ENCODE measurements at places on chromosomes 11 and 22.

DNA sequence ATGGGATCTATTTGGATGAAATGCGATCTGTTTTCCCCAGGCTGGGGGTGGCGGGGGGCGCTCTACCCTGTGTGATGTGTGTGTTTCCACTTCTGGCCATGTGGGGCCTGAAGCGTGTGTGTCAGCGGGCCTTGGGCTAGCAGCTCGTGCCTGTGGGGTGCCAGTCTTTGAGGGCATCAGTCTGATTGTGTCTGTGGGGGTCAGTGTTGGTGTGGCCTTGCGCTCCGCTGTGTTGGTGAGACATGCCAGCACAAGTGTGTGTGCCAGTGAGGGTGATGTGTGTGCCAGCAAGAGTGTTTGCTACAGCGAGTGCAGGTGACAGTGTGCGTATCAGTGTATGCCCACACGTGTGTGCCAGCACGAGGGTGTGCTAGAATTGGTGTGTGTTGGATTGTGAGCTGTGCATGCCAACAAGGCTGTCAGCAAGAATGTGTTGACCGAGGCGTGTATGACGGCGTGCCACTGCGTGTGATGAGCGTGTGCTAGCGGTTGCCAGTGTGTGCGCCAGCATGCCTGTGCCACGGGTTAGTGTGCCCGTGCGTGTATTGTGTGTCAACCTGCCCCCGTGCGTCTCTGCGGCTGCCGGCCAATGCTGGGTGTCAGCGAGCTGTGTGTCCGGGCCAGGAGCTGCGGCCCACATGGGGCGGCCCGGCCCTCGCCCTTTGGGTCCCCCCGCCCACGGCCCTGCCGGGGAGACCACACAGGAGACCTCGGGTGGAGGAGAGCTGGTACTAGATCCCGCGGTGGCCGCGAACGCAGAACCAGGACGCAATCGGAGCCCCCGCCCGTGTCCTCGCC, 519 bp downstream of the ARRB1 start:
- DNase-seq = no peak

- no peak for DNase-seq
Observed at GRCh38 chr11:75193711-75194110, 42.8 kb downstream of the SLCO2B1 start.

DNA sequence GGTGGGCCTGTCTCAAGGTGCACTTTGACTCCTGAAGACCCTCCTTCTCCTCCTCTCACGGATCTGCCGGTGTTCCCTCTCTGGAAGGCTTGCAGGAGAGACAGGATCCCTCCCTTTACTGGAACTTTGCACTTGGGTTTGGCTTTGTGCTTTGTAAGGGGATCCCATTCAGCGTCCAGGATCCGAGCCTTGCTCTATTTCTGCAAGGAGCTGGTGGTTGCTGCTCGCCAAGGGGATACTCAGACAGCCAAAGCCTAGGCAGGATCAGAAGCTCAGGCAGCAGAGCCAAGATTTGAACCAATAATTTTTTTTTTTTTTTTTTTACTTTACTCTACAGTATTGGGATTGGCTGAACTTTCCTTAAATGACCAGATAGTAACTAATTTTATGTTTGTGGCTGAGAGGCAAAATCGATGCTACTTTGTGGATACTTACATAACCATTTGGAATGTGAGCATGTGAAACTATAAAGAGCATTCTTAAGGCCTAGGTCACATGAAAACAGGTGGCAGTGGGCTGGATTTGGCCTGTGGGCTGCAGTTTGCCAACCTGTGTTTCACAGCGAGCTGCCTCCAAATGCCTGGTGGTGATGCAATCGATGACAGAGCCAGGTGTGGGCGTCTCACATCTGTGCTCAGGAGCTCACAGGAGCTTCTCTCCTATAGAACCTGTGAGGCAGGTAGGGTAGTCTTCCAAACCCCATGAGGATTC, 25.2 kb downstream of the BCR start:
- no peak for DNase-seq

DNA sequence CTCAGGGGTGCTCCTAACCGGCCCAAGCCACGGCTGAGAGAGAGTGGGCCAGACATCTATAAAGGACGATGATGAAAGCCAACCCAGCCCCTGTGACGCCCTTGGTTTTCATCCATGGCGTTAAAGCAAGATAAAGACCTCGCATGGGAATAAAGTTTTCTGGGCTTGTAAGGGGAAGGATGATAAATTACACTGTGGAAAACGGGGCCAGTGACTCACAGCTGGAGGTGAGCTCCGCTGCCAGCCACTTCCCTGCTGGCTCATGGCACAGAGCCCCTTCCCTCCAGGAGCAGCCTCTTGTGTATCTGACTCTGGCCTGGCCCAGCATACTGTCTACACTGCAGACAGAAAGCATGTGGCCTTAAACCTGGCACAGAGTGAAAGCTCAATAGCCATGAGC, 503.2 kb upstream of the B3GAT1 start:
- DNase-seq = no peak

- DNase-seq = peak; percentile 24
Observed at GRCh38 chr11:3006505-3007260, 14.6 kb upstream of the NAP1L4 start.

DNA sequence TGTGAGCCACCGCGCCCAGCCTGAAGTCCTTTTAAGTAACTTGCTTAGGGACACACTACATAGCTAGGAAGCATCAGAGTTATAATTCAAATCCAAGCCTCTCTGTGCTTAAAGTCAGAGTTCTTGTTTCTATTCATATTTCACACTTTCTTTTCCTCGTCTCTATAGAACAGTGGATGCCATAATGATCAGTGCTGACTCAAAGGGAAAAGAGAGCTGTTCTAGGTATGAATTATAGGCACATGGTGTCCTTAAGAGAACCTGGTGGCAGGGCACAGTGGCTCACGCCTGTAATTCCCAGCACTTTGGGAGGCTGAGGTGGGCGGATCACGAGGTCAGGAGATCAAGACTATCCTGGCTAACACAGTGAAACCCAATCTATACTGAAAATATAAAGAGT, 400.2 kb upstream of the DDI1 start:
- no peak for DNase-seq

- DNase-seq = no peak
Observed at GRCh38 chr11:114162719-114163123, 103.2 kb downstream of the ZBTB16 start.

DNA sequence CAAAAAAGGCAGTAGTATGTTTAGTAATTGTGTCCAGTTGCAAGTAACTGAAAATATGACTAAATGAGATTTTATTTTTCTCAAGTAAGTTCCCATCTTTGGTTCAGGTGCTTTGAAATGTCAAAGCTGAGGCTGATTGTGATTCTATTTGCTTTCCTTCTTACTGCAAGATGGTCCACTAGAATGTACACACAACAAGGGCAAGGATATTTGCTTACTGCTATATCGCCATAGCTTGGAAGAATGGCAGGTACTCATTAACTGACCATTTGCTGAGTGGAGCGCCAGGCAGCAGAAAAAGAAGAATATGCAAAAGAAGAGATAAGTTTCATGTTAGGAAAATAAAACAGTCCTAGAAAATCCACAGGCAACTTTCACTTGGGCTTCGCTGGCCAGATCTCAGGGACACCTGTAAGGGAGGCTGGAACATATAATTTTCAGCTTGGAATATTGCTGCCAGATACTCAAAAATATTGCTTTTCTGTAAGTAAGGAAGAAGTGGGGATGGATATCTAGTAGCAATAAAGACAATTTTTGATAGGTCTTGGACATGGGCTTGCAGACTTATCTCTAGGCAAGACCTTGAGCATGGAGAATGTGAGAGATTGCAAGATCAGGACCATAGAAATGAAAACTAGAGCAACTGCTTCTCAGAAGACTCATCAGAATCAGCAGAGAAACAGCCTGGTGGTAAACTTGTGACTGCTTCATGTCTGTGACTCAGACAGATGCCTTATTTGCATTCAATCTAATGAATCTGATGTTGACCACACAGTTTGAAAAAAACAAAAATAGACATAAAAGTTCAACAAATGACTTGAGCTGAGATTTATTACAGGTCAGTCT, 44.8 kb upstream of the OR9Q1 start:
- DNase-seq = no peak

DNA sequence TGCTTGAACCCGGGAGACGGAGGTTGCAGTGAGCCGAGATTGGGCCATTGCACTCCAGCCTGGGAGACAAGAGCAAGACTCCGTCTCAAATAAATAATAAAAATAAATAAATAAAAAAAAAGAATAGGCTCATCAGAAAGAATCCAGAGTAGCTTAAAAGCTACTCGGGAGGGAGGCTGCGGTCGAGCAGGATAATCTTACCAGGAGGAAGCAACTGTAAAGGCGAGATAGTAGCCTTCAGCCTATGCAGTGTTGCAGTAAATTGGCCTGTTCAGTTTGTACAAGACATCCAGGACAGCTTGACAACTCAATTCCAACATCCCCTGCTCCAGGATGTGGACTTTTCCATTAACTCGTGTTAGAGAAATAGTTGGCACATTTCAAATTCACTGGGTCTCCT, 1164.7 kb downstream of the LRRC4C start:
- no peak for DNase-seq

DNA sequence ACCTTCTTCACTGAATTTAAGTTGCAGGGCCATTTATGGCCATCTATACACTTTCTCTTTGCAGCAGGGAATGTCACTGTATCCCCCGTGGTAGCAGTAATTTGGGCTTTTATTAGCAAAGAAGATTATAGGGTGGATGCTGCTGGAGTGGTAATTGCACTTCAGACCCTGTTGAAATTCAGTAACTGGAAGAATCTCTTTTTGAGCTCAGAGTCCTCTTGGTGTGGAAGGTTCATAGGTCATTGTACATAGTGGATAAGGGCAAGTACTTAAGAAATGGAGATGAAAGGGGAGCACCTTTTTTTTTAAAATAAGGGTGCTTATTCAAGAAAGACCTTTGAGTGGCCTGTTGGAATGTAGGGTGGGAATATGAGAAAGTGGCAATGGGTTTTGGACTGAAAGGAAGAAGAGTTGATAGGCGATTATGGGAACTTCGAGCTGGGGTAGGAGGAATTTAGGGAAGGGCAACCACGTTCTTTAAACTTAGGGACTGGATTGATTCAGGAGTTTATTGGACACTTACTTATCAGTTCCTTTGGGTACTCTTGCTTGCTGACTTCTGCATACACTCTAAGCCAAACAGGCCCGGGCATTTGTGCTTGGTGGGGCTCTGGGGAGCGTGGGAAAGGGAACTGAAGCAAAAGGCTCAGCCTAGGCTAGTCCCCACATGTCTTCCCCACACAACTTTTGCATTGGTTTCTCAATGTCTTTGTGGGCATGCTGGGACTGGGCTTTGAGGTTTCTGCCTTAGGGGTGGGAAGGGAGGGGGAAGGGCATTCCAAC, 26.5 kb downstream of the CTNND1 start:
- DNase-seq = no peak

DNA sequence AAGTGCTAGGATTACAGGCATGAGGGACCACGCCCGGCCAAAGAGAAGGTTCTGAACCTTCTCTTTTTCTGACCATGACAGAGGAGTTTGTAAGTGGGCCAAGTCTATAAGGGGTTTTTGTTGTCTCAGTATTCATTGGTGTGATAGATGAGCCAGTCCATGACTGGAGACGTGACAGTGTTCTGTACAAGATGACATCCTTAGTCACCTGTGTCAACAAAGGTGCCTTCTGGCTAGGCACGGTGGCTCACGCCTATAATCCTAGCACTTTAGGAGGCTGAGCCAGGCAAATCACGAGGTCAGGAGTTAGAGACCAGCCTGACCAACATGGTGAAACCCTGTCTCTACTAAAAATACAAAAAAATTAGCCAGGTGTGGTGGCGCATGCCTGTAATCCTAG, 4.2 kb upstream of the KLHL22 start:
- DNase-seq = no peak

DNA sequence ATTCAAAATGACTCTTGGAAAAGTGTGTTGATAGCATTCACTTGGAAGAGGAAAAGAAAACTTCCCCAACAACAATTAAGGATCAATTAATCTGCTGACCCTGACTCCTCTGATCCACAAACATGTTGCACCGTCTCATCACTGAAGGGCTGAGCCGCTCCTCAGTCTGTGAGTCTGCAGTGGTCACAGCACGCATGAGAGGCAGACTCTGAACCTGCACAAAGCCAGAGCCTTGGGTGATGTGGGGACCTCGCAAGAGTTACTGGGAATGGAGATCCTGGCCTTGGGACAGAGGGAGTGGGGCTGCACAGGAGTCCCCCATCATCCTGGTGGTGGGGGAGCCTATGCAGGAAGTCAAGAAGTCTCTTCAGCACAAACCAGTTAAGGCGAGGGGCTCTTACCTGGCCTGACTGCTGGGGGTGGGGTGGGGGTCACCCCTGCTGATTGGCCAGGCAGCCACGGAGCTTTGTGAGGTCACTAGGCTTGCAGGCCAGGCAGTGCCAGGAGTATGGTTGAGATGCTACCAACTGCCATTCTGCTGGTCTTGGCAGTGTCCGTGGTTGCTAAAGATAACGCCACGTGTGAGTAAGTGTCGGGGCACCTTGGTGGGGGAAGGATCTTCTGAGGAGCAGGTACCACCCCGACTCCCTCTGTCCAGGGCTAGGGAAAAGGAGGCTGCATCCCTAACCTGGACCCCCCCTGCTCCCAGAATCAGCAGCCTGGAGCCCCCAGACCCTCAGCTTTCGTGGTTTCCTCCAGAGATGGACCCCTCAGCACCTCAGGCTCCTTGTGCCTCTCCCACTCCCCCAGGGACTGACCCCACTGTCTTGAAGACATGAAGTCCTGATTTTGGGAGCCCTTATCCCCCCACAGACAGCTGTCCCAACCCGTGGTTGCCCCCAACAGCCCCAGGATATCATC, at the start of gene ACR:
ACR (plus strand) TSS at position 477 of the 921 bp plus-strand sequence; CDS start at position 509, 32 bp downstream.
- DNase-seq = no peak

DNA sequence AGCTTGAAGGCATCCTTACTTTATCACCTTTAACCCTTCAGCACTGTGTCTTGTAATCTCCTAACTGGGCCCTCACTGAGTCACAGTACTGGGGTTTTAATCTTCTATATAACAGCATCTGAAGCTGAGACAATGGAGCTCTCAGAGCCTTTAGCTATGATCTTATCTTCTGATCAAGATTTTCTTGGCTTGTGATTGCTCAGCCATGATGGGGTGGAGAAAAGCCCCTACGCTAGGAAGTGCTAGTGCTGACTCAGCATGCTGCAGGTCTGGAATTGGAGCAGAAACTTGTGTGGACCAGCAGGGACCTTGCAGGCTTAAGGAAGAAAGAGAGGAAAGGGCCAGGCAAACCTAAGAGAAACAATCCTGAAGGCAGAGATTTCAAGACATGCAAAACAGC, 71.7 kb upstream of the EED start:
- no peak for DNase-seq
